Activated CD4-positive, alpha-beta T cell treated with anti-CD3 and anti-CD28 coated beads for 36 hours (primary cell): ENCODE measurements at places on chromosomes 12 and 14. TPM values are rescaled to one million over a fixed set of nuclear protein-coding genes. Genes with fewer than 3 reads are reported as not detected.

PMEL gene
- total RNA-seq: 1.2 TPM

GPR84 gene
- 1.7 TPM for total RNA-seq

COQ10A gene
- 5.2 TPM for total RNA-seq

OR4N2 gene
- total RNA-seq: not detected

POU6F1 gene
- total RNA-seq: 12.9 TPM

TSPAN8 gene
- not detected for total RNA-seq

DACT1 gene
- 8.8 TPM for total RNA-seq

CDKL1 gene
- total RNA-seq: 4.4 TPM

GARIN6 gene
- total RNA-seq: not detected

RPS6KL1 gene
- 6.0 TPM for total RNA-seq

SLC7A8 gene
- total RNA-seq: 1.6 TPM

SMAGP gene
- 0.86 TPM for total RNA-seq

PPM1H gene
- total RNA-seq: not detected

PZP gene
- total RNA-seq: not detected

B4GALNT3 gene
- total RNA-seq: 3.3 TPM

SERPINA4 gene
- not detected for total RNA-seq

TNS2 gene
- total RNA-seq: 0.77 TPM

C12orf54 gene
- not detected for total RNA-seq

CBLN3 gene
- 11.6 TPM for total RNA-seq

DENR gene
- 64.1 TPM for total RNA-seq
